ENCODE measurements at places on chromosomes 4 and X.

GRCh38 chrX:15816438-15816809 is 26.1 kb downstream of the ZRSR2 start:
- DNase-seq = no peak

- DNase-seq = no peak
Measured at GRCh38 chrX:19790829-19791228, 96.6 kb downstream of the SH3KBP1 start.

DNA sequence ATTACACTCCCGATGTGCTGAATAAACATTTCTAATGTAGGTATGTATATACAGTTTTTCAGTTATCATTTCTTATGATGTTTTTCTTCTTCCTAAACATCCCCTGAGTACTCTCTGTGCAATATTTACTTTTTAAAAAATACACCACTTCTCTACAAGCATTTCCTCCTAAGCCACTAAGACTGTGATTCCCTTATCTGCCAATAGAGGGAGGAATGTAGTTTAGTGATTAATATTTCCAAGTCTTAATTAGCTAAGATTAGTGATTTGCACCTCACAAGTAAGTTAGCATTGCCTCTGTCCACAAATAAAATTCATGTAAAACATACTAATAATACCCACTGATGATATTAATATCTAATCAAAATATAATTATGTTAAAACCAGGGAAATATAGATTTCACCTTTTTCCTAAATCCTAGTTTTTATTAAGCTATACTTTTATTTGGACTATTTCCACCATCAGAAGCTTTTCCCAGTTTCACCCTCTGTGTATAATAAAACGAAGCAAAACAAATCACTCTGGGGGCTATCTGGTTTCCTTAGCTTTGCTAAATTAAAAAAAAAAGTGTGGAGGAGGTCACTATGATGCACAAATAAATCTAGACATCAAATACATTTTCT is 909.1 kb downstream of the FAT4 start:
- peak; percentile 46 for DNase-seq

DNA sequence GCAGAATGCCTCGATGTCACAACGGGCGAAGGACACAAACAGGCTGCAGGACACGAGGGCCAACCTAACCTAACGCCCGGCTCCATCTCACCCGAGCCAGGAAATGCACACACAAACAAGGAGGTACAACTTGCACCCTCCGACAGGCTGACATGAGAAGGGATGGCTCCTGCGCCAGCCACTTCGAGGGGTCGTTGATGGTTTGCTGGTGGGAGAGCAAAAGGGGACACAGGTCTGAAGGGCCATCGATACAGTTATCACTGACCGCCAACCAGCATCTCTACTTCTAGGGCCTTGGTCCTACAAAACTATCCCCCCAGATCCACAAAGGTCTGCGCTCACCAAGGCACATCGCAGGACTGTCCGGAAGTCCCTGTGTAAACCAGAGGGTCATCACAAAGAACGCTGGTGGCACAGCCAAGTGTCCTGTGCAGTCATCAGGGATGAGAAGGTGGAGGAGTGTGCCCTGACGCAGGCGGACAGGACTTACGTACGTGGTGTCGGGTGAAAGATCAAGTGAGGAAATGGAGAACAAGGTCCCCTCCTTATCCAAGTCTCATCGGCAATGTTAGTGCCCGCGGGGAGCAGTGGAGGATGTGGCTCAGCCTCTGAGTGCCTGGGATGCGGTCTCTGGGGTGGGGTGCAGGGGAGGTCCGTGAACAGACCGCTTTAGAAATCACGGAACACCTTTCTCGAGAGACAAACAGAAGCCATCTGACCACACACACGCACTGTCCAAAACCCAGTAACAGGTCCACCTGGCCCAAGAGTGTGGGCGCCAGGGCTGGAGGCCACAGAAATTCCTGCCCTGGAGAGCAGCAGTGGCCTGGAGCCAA is 7.0 kb downstream of the MXD4 start:
- no peak for DNase-seq

DNA sequence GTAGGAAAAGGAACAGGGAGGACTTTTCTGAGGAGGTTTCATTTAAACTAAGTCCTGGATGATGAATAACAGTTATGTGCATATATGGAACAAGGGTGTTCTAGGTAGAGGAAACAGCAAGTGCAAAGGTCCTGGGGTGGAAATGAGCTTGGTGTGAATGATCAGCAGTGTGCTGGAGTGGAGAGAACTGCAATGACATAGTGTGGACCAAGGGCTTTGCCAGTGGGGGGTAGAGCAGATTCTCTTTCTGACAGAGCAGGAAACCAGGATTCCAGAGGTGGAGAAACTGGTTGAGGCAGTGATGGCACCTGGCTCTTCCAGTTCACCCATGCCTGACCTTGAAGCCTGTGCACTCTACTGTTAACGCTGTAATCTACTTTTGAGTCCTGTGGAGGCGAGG is 1.7 kb downstream of the PPP1R3F start:
- DNase-seq = no peak

DNA sequence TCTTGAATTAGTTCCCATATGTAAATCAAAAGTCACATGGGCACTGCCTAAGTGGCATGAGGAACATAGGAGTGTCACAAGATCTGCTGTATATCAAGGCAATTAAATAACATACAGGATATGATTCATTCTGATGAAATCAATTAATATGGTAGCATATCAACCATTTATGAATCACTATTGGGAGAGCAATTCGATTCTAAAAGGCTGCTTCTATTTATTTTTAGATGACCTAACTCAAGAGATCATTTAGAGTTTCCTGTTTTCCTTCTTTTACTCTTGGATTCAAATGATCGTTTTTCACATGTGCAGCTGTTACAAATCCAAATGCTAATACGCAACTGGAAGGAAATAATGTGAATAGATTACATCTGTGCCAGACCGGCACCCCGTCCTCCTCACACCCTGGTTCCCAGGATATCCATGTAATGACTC is 81.9 kb downstream of the HCCS start:
- DNase-seq = no peak

GRCh38 chr4:122716825-122717448 is 15.6 kb upstream of the BBS12 start:
- peak; percentile 88 for DNase-seq

GRCh38 chr4:123699880-123700771 is 303.5 kb downstream of the SPRY1 start:
- no peak for DNase-seq

DNA sequence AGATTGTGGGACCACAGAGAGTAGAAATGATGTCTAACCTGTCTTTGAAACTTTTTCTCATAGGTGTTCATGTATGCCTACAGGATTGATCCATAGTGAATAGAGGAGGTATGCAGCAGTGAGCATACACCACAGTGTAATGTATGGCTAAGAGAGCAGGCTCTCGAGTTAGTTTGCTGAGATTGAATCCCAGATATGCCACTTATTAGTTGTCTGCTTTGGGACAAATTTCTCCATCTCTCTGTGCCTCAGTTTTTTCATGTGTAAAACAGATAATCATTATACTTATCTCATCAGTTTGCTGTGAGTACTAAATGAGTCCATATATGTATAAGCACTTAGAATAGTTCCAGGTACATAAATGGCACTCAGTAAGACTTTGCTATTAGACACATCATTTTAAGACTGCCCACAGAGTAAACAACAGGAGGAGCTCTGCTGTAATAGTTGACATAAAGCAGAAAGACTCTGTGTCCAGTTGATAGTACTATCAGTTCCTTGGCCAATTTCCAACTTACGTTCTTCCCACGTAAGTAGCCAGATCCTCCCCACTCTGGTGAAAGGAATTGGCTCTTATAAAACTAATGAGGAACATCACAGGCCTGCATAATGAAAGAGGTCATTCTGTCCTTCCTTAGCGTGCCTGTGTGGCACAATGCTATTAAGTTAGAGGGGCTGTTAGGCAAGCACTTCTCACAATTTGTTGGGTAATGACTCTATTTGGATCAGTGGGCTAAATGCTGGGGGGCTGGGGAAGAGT is 20.7 kb upstream of the RNF150 start:
- DNase-seq = peak; percentile 16

GRCh38 chrX:43211570-43211969 is 433.6 kb upstream of the PPP1R2C start:
- no peak for DNase-seq

DNA sequence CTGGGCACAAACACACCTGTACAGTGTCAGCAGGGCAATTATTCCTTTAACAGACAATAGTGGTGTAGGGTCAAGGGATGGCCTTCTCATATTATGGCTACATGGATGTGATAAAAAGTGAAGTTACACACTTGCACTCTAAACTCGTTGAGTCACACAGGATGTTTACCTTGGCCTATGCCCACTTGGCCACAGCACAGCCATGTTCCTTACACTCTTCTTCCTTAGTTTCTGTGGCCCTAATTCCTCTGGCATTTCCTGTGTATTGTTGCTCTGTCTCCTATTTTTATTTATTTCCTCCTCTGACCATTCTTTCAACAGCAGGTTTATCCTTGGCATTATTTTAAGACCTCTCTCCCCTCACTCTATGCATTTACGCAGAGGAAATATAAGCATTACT is 86.8 kb upstream of the NPFFR2 start:
- no peak for DNase-seq

DNA sequence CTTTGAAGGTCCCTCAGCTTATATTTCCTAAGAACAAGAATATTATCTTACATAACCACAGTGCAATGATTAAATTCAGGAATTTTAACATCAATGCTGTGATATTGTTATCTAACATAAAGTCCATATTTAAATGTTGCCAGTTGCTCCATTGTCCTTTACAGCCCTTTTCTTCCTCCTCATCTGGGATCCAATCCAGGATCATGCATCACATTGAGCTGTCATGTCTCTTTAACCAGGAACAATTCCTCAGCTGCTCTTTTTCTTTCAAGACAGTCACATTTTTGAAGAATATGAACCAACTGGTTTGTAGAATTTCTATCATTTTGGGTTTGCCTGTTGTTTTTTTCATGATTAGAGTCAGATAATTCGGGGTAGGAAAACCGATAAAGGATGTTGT is 12.0 kb downstream of the TMSB4X start:
- no peak for DNase-seq

- DNase-seq = no peak
Measured at GRCh38 chr4:14842964-14843630, 159.2 kb upstream of the CPEB2 start.

DNA sequence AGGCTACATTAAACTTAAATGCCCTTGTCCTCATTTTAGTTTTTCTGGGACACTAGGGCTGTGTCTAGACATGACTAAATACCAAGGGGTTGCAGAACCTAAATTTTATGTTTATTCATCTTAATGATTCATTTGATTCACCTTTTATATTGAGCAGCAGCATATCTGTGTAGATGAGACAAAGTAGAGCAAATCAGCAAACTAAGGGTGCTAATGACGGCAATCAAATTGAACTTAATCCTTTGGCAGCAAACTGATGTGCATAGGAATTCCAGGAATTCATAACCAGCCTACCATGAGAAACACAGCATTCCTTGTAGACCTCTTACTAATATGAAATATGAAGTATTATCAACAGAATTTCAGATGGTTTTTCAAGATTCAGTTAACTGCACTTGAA is 25.1 kb downstream of the EPHA5 start:
- DNase-seq = no peak

- DNase-seq = no peak
Measured at GRCh38 chr4:110278127-110278526, 79.7 kb upstream of the ELOVL6 start.

- DNase-seq = peak; percentile 69
Measured at GRCh38 chr4:109046471-109047201, 255.8 kb downstream of the COL25A1 start.

- DNase-seq = peak; percentile 68
Measured at GRCh38 chr4:40289366-40290188, 45.6 kb upstream of the CHRNA9 start.

DNA sequence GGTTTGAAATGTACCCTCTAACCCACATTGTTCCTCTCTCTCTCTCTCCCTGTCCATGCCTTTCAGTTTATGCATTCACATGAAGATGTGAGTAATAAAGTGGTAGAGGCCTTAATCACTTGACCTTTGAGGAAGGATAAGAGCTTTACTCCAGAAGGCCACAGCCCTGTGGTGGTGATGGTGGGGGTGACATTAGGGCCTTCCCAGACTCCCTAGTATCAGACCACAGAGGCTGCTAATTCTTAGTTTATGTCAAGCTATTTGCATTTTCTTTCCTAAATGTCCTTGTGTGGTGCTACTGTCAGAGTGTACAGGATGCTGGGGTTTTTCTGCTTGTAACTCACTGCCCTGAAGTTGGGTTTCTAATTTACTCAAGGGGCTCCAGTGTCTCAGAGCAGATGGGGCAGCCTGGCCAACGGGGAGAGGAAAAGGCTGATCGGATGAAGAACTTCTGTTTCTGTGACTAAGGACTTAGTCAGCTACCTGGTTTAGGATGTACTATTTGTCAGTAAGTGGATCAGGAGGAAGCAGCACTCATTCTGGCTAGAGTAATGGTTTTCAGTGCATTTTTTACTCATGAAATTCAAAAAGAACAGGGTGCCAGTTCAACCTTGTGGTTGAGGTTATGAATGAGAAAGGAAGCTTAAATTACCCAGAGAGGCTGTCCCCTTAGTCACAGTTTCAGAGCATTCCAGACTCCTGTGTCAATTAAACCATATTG is 509.6 kb upstream of the DIPK2B start:
- DNase-seq = peak; percentile 2

GRCh38 chr4:104073229-104073628 is 353.4 kb upstream of the TACR3 start:
- DNase-seq = no peak

- no peak for DNase-seq
Measured at GRCh38 chrX:132834741-132835140, 123.7 kb downstream of the HS6ST2 start.

- no peak for DNase-seq
Measured at GRCh38 chr4:92120810-92121498, 182.8 kb upstream of the GRID2 start.

DNA sequence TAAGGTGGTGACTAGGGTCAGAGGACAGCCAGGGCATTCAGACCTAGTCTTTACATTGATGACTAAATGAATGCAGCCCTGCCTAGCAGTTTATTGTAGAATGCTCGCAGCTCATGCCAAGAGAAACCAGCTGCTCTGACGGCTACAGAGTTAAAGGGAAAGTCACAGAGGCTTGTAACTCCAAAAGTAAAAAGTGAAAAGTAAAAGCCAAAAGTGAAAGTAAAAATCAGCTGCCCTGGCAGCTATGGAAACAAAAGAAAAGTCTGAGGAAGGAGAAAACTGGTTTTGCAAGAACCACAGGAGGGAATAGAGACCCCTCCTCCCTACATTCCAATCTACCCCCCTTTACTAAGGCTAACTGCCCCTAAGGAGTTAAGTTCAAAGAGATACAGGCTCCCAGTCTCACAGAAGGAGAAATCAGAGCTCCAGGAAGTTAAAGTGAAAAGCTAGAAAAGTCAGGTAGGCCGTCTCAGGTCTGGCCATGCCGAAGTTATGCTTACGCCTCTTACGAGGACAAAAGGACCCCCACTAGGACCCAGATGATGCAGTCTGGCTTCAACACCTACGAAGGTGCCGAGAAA is 6.0 kb downstream of the GAGE10 start:
- DNase-seq = peak; percentile 15

DNA sequence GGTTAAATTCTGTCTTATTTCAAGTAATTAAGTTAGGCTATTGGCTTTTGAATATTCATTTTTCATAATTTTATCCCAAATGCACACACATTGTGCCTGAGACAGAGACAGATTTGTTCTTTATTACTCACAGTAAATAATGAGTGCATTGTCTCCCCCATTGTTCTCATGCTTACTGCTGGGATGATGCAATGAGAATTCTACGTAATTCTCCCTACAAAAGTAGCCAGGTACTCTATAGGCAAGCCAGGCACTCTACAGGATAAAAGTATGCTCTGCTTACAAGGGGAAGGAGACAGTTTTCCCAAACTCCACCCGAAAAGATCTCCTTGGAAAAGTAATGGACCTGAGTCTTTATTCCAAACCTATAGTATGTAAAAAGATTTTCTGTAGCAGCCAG is 1890.7 kb upstream of the PCDH10 start:
- no peak for DNase-seq
